Foreskin keratinocyte (primary cell): ENCODE measurements at places on chromosomes 4 and X. TPM values are rescaled to one million over a fixed set of nuclear protein-coding genes. Genes with fewer than 3 reads are reported as not detected.

GRCh38 chr4:147492761-147493160 is 11.9 kb downstream of the EDNRA start:
- no peak for DNase-seq

GRCh38 chr4:25723409-25723808 is 67.8 kb downstream of the SLC34A2 start:
- no peak for DNase-seq

GRCh38 chr4:40648742-40649281 is 19.1 kb upstream of the RBM47 start:
- DNase-seq: no peak

DNA sequence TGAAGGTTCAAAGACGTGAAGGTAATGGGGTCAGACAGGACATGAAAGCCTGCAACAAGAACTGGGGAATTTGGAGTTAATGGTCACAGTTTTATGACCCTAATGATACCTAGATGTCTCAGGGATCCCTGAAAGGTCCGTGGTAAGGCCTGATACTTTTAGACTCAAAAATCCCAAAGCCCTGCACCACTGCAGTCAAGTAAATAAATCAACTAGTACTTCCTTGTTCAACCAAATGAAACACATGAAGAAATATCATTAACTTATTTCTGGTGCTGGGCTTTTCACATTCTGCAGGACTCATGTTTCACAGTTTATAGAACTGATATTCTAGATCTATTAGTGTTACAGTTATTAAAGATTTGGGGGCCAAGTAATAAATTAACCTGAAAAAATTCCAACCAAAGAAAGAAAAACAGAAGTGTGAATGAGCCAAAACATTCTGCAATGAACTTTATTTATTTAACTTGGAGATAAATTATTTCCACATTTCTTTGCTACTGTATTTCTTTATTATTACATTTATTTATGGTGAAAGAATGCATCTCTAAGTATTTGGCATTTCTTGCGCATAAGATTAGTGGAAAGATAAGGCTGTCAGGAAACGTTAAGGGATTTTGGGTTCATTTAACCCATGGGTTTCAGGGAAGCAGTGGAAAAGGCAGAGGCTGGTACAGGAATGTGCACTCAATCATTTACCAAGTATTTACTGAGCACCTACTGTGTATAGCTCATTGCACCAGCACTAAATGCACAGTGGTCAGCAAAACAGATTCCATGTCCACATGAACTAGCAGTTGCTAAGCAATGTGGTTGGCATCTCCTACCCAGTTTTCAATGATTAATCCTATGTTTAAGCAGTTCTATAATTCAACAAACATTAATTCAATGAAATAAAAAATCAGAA is 8.7 kb downstream of the WDFY3 start:
- DNase-seq: no peak

DNA sequence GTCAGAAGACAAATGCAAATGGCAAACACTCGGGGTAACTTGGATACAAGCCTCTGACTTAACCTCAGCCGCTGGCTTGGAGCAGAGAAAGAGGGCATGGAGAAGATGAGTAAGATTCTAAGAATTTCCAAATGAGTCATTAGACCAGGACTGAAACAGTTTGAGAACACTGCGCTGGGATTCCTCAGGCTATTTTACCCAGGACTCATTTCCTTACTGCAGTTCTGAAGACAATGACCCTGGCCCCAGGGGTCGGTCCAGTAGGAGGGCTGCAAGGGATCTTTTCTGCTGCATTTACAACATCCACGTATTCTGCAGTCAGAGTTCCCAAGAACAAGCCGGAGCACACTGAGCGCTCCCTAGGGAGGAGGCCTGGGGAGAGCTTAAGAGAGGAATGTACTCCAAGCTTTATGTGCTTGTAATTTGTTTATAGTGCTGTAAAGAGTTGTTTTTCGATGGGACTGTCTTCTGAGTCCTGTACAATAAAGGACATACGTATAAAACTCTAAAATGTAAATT is 27.3 kb upstream of the SORBS2 start:
- peak; percentile 83 for DNase-seq

The NRK gene
- total RNA-seq: 3.9 and 5.9 TPM in 2 replicates
